NCI-H2081 treated with DMSO at 0.1 percent for 48 hours (cell line): ENCODE measurements at places on chromosomes 4 and X.

- no peak for DNase-seq
Observed at GRCh38 chr4:89024051-89024675, 32.8 kb downstream of the FAM13A start.

- no peak for DNase-seq
Observed at GRCh38 chrX:96884027-96884426, 319 bp downstream of the RPA4 start.

DNA sequence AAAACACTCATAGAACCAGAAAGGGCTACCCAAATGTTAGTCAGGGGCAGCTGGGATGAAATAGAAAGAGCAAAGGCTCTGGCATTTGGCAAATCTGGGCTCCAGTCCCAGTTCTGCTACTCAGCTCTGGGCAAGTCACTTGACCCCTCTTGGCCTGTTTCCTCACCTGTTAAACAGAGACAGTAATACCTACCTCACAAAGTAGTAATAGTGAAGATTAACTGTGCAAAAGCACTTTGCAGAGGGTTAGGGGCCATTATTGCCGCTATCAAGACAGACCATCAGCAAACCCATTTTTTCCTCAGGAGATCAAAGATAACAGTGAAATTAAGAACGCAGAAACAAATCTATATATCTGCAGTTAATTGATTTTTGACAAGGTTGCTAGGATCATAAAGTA lies 20.6 kb downstream of the ZBTB33 start:
- no peak for DNase-seq

- DNase-seq = peak; percentile 89
Observed at GRCh38 chrX:111376897-111377578, 35.0 kb downstream of the DCX start.

GRCh38 chrX:18017411-18017810 lies 156.3 kb upstream of the RAI2 start:
- DNase-seq = peak; percentile 38

GRCh38 chr4:140249351-140249750 lies 95.4 kb upstream of the MAML3 start:
- DNase-seq = no peak

GRCh38 chr4:187178587-187178986 lies 454.9 kb upstream of the FAT1 start:
- no peak for DNase-seq

DNA sequence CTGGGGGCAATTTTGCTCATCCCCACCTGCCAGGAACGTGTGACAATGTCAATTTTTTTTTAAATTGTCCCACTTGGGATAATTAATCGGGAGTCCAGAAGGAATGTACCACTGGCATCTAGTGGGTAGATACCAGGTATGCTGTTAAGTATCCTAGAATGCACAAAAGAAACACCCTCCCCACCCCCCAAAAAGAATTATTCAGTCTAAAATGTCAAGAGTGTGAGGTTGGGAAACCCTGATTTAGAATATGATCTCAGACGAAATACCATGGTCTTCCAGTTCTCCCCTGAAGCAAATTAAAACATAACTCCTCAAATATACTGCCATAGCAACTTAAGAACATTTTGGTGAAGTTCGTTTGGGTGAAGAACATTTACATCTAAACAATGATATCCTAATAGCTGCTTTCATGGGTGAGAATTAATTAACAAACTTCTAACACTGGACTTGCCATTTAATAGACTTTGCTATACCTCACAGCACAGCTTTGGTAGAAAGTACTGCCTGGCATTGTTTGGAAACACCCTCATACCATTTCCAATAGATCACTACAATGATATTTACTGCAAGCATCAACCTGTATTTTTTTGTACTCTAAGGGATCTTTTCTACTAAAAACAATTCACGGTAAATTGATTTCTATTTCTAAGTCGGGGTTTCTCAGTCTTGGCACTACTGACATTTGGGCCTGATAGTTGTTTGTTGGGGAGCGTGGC lies 36.5 kb downstream of the SH3RF1 start:
- no peak for DNase-seq
